ENCODE measurements at places on chromosomes 11 and 22. TPM values are rescaled to one million over a fixed set of nuclear protein-coding genes. Genes with fewer than 3 reads are reported as not detected.

The SERPIND1 gene
- total RNA-seq: 52.2 TPM

GRCh38 chr11:73227571-73228211, 9.6 kb downstream of the P2RY2 start:
- no peak for DNase-seq

- no peak for DNase-seq
These were observed 706.8 kb downstream of the KCNA4 start for GRCh38 chr11:29309992-29310391.

DNA sequence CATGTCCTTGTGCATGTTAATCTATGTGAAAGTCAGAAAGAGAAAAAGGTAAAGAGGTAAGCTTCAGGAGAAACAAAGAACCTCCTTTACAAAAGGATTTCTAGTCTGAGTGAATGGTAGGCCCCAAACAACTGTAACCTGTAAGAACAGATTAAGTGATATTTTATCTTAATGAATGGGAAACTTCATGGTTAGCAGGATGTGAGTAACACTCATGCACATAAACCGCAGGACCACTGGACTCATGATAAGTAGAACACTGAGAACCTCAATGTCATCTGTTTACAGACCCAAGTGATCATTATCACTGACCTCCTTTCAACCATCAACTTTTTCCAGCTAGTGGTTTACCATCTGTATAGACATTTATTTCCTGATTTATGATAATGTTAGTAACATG, 19.9 kb downstream of the OR8G5 start:
- DNase-seq: no peak

DNA sequence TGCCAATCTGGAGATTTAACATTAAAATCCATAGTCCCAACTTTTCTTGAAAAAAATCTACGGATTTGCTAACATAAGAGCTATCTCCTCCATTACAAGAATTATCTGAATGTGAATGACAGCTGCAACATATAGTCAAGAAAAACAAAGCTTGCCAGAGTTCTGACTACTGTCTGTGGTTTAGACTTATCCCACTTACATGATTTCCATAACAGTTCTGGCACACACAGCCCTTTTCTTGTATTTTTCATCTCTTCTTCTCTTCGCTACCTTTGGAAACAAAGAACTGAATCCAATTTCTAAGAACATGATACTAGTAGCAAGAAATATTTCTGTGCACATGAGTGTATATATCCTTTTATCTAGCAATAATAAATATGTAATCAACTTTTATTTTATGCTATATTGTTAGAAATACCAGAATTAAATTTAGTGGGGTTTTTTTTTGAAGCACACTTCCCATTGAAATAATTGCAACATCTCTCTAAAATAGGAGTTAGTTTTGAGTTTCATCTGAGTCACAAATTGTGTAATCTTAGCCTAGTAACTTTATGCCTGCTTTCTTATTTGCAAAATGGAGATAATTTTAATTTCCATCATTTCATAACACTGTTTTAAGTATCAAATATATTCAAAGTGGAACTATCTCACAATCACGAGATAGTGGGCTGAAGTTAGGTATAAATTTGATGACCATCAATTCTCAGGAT, 1217.6 kb downstream of the JRKL start:
- DNase-seq: no peak

DNA sequence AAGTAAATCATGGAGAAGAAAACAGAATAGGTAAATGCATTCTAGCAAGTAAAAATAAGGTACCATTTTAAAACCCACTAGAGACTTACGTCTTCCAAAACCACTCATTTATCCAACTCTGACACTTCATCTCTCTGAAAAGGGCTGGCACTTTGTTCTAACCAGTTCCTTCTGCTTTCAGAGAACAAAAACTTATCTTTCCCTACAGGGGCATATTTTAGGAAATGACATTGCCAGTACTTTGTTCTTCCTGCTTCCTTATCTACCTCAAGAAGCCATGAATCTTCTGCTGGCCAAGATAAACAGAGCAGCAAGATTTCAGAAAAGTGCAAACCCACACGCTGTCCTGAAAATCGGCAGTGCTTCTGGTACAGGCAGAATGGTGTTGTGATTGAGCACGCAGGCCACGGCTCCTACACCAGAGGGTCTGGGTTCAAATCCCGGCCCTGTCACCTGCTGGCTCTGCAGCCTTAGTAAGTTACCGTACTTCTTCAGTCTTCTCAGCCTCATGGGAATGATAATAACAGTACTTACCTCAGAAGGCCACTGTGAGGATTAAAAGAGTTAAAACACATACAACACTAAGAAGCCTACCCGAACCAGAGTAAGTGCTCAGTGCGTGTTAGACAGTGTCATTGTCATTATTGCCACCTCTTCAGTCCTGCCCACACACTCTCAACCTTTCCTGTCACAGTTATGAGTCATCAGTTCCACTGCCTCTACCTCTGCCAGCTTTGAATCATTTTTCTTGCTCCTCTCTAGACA, 11.0 kb downstream of the MPZL3 start:
- DNase-seq: no peak

- no peak for DNase-seq
These were observed 13.8 kb upstream of the SLC39A13 start for GRCh38 chr11:47394322-47395222.

The OR52A1 gene
- not detected for total RNA-seq

DNA sequence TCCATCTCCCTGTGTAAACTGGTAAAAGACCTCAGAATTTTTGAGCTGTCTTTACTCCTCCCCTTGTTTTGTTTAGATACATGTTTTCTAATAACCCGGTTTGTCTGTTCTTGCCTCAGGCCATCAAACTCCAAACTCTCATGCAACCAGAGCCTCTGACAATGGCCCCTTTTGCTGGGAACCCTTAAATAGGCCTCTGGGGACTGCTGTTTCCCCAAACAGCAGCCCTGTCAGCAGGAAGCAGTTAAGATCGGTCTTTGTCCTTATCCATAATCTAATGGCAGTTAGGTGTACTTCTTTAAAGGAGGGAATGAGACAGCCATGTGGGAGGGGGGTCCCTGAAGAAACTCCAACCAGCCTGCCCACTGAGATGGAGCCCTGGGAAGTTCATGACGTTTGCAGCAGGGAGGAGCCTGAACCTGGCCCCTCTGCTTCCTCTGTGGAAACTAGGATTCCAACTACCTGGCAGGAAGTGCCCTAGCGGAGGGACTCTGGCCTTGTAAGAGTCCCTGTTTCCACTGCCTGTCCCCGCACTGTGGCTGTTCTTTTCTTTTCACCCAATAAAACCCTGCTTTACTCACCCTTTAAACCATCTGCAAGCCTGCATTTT, 1354.4 kb downstream of the LRRC4C start:
- DNase-seq: no peak

The P2RY2 gene
- 0.99 TPM for total RNA-seq

- no peak for DNase-seq
These were observed 7.7 kb downstream of the RHBDD3 start for GRCh38 chr22:29260031-29260560.

The LRRC74B gene
- total RNA-seq: not detected

GRCh38 chr22:36237462-36238372, 1.6 kb downstream of the APOL2 start:
- no peak for DNase-seq

DNA sequence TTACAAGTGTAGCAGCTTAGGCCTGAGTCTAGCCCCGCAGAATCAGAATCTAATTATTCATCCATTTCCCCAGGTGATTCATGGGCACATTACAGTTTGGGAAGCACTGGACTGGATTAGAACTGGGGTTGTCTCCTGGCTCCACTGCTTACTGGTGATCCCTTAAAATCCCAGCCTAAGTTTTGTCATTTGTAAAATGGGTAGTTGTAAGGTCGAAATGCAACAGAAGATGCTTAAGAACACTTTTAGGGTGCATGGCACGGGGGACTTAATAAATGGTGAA, 1.3 kb downstream of the STX3 start:
- DNase-seq: no peak

- no peak for DNase-seq
These were observed 42.3 kb downstream of the C11orf96 start for GRCh38 chr11:43984519-43985385.

The HBB gene
- total RNA-seq: 2,002 TPM

DNA sequence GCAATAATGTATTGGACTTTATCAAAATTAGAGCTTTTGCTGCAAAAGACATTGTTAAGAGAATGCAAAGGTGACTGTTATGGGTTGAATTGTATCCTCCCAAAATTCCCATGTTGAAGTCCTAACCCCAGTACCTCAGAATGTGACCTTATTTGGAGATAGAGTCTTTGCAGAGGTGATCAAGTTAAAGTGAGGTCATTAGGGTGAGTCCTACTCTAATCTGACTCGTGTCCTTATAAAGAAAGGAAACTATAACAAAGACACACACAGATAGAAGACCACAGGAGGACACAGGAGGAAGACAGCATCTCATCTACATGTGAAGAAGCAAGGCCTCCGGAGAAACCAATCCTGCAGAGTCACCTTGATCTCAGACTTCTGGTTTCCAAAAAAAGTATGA, 1011.2 kb downstream of the TBC1D22A start:
- no peak for DNase-seq

DNA sequence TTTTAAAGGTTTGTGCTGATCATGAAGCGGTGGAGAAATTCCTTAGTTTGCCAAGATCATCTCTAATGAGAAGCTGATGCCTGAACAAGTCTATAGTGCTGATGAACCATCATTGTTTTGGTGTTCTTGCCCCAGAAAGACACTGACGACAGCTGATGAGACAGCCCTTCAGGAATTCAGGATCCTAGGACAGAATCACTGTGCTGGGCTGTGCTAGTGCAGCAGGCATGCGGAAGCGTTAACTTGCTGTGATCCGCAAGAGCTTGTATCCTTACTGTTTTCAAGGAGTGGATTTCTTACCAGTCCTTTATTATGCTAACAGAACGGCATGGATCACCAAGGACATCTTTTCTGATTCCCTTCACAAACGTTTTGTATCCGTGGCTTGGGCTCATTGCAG, 104.1 kb downstream of the TBC1D22A start:
- no peak for DNase-seq

GRCh38 chr11:109697140-109697843, 275.3 kb downstream of the C11orf87 start:
- no peak for DNase-seq

DNA sequence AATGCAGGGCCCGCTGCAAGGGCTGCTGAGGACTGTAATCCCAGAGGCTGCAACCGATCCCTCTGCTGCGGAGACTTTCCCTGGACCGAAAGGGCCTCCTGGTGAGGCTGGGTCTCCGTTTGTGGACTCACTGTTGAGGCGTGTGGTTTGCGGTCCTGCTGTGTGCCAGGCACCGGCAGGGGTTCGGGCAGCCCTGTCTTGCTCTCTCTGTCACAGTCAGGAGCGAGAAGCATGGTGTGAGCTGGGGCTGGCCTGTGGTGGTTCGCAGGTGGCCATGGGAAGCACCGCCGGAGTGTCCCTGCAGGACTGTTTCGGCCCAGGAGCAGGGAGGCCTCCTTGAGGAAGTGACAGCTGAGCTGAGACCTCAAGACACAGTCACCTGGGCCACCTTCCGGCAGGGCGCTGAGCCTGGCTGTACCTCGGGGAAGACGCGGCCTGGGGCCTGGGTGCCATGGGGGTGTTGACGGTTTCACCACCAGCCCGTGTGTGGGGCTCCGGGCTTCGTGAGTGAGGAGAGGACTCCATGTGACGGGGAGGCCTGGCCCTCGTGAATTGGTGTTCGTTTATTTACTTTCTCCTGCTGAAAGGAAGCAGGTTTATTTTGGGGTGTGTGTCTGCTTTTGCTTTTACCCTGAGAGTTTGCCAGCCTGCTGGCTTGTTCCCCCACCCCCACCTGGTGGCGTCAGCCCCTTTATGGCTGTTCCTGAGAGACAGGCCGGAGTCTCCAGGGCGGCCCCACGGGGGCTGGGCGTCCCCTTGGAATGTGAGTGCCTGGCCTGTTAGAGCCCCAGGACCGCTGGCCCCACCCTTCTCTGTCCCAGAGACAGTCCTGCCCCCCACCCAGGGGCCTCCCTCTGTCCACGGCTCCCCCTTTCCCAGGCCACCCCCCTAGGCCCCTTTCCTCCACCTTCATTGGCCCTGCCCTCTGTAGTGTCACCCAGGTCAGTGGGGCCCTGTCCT, 122.5 kb downstream of the KCNQ1OT1 start:
- no peak for DNase-seq

GRCh38 chr22:30821863-30822215, 127.2 kb downstream of the OSBP2 start:
- no peak for DNase-seq

The SCN4B gene
- 12.5 TPM for total RNA-seq

- DNase-seq: peak; percentile 48
These were observed 110.8 kb downstream of the MTNR1B start for GRCh38 chr11:93080146-93080759.

All from spinal cord (tissue), 10 donors.